ENCODE measurements at places on chromosomes 1 and 21. TPM values are rescaled to one million over a fixed set of nuclear protein-coding genes. Genes with fewer than 3 reads are reported as not detected.

DNA sequence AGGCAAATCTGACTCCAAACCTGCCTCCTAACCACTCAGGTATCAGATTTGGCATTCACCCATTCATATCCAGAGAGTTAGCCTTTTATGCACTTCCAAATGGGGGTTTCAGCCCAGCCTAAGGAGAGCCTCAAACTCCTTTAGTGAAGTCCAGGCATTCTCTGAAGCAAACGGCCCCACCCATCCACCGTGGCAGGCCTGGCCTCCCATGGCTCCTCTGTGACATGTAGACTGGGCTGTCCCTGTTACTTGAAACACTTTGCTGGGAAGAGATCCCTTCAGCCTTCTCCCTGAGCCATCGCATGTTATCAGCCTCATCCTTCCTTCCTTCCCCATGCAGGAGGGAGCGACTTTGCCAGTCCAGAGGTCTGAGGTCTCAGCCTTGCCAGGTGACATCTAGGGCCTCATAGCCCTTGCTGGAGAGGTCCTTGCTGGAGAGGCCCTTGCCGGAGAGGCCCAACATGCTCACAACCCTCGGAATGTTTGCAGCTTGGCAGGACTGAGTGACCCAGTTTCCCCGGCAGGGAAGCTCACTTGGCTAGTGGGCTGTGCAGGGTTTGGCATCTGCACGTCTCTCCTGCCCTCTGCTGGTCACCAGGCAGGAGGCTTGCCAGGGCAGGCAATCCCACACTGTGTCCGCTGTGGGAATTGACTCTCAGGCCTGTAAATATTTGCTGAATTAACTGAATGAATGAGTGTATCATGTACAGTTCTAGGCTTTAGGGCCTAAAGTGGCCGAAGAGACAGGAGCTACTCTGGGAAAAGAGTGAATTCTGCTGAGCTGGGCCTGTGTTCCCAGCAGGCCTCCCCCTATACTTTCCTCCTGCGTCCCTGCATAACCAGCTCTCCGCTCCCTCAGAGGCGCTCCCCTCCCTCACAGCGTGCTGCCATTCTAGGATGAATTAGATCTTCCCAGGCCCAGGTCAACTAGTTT, 26.7 kb upstream of the RBM15 start:
- peak; percentile 88 for DNase-seq
- H3K4me1 ChIP-seq: no peaks in the 10 kb centered on the region
- no peaks in the 10 kb centered on the region for H3K27me3 ChIP-seq
- no peak overlapping the region for H3K4me3 ChIP-seq
- no peaks in the 10 kb centered on the region for H3K36me3 ChIP-seq

DNA sequence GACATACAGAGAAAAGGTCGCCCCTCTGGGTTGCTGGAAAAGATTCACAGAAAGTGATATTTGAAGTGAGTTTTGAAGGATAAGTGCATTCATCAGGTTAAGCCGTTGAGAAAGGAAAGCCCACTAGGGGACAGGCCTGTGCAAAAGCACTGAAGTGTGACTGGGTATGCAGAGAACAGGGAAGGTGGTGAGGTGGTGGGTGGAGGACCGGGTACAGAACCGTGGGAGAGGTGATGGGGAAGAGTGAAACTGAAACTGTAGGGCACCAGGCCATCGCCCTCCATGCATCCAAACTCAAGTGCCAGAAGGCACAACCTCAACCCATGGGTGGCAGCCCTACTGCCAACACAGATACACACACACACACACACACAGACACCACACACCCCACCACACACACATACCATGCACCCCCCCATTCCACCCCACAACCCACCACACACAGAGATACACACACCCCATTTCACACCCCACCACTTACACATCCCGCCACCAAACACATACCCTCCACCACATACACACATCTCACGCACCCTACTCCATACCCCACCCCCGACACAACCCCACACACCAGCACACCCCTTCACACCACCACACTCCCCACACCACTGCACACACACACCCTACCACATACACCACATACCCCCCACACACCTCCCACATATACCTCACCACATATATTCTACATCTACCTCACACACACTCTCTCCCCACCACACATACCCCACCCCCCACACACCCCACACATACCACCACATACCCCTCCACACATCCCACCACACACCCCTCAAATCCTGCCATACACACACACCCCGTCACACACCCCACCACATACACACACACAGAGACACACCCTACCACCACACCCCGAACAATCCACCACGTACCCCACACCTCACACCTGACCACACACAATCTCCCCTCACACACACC, 59.0 kb downstream of the TSEN15 start:
- DNase-seq: no peak
- no peaks in the 10 kb centered on the region for H3K27me3 ChIP-seq
- no peak overlapping the region for H3K27ac ChIP-seq
- H3K4me3 ChIP-seq: no peak overlapping the region

DNA sequence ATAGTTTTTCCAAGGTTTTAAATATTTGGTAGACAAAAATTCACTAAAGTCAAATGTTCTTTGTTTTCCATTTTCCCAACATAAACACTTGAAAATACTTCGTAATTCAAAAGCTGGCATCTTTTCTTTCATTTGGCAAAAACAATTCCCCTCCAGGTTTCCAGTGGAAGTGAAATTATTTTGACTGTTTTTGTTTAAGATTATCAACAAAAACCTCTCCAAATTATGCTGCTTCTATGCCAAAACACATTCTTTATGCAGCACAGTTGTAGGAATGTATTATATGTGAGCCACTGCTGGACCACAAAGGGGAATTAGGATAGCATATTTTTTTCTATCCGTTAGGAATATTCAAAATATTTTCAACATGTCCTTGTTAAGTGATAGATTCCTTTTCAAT, 44.1 kb downstream of the SLC5A9 start:
- no peaks in the 10 kb centered on the region for H3K4me1 ChIP-seq
- H3K36me3 ChIP-seq: no peaks in the 10 kb centered on the region
- no peak overlapping the region for H3K4me3 ChIP-seq
- no peak overlapping the region for H3K27ac ChIP-seq
- no peaks in the 10 kb centered on the region for H3K27me3 ChIP-seq

DNA sequence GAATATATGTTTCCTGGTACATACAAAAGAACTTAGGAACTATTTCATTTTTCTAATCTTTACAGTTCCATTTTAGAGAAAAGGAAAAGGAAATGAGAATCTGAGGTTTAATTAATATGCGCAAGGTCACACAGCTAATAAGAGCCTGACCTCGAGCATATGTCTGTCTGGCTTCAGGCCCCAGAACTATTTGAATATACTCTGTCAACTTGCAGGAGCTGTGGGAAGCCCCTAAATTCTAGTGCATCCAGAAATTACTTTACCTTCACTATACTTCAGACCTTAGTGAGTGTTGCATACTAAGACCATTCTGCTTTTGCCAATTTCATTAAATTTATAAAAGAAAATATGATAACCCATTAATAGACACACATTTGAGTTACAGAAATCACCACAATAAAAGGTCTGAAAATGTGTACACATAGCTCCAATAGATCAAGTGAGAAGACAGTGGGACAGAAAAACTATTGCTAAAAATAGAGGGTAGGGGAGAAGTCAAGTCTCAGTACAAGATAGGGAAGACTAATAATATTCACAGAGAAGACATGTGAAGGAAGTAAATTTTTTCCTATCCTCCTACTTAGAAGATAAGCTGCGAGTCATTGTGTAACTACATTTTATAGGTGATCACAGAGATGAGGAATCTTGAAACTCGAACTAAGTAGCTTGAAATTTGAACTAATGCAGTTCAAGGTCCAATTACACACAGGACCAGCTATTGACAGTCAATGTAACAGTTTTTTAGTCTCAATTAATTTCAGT, 3.8 kb downstream of the RGS13 start:
- no peaks in the 10 kb centered on the region for H3K4me1 ChIP-seq
- no peaks in the 10 kb centered on the region for H3K36me3 ChIP-seq
- no peaks in the 10 kb centered on the region for H3K27me3 ChIP-seq
- H3K27ac ChIP-seq: no peak overlapping the region
- DNase-seq: no peak

- no peak for DNase-seq
- H3K27ac ChIP-seq: peak overlapping the region; percentile 99
- H3K27me3 ChIP-seq: no peaks in the 10 kb centered on the region
- H3K4me3 ChIP-seq: peak overlapping the region; percentile 35
- H3K4me1 ChIP-seq: peaks cover 67% of the 10 kb centered on the region
These were observed 41.1 kb downstream of the EPHA2 start for GRCh38 chr1:16114527-16115467.

- no peak overlapping the region for H3K27ac ChIP-seq
- no peaks in the 10 kb centered on the region for H3K27me3 ChIP-seq
- no peak overlapping the region for H3K4me3 ChIP-seq
- DNase-seq: no peak
- H3K36me3 ChIP-seq: no peaks in the 10 kb centered on the region
These were observed 24.7 kb upstream of the LRRC47 start for GRCh38 chr1:3821004-3821403.

- no peaks in the 10 kb centered on the region for H3K4me1 ChIP-seq
- H3K4me3 ChIP-seq: no peak overlapping the region
- no peak overlapping the region for H3K27ac ChIP-seq
- no peak for DNase-seq
These were observed 52.5 kb upstream of the CD55 start for GRCh38 chr1:207268753-207269511.

GRCh38 chr1:36446271-36446670, 4.0 kb downstream of the OSCP1 start:
- H3K4me3 ChIP-seq: no peak overlapping the region
- peak; percentile 64 for DNase-seq
- no peaks in the 10 kb centered on the region for H3K27me3 ChIP-seq
- no peak overlapping the region for H3K27ac ChIP-seq

DNA sequence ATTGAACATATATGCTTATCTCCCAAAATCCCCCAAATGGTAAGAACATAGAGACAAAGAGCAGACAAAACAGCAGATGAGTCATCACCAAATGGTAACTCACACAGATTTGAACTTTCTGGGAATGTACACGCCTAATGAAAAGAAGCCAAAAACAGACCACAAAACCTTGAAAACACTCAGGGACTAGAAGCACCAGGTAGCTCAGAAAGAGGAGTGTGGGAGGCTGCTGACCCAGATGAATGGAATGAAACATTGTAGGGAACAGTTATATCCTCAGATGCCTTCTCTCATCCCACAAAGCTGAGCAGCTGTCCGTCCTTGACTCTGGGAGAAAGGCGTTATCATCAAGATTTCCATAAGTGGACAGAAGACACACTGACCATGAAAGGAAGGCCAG, 307.0 kb upstream of the USP25 start:
- no peaks in the 10 kb centered on the region for H3K27me3 ChIP-seq
- peaks cover 57% of the 10 kb centered on the region for H3K4me1 ChIP-seq
- H3K4me3 ChIP-seq: no peak overlapping the region
- no peaks in the 10 kb centered on the region for H3K36me3 ChIP-seq
- H3K27ac ChIP-seq: peak overlapping the region; percentile 91
- no peak for DNase-seq

Gene OR2T2
- not detected for total RNA-seq

Gene SDC3
- total RNA-seq: 23.0 TPM

Gene TXLNA
- 51.0 TPM for total RNA-seq

Data from neural progenitor cell (in vitro differentiated cells).